ENCODE measurements at places on chromosomes 6 and 20. TPM values are rescaled to one million over a fixed set of nuclear protein-coding genes. Genes with fewer than 3 reads are reported as not detected.

Gene SAMD3
- polyA plus RNA-seq, result 1.2 TPM

- no peaks in the 10 kb centered on the region for H3K4me1 ChIP-seq
- no peak overlapping the region for H3K4me3 ChIP-seq
- H3K27ac ChIP-seq, result no peak overlapping the region
- DNase-seq, result no peak
Measured at GRCh38 chr20:24095756-24096155, 107.2 kb upstream of the GGTLC1 start.

DNA sequence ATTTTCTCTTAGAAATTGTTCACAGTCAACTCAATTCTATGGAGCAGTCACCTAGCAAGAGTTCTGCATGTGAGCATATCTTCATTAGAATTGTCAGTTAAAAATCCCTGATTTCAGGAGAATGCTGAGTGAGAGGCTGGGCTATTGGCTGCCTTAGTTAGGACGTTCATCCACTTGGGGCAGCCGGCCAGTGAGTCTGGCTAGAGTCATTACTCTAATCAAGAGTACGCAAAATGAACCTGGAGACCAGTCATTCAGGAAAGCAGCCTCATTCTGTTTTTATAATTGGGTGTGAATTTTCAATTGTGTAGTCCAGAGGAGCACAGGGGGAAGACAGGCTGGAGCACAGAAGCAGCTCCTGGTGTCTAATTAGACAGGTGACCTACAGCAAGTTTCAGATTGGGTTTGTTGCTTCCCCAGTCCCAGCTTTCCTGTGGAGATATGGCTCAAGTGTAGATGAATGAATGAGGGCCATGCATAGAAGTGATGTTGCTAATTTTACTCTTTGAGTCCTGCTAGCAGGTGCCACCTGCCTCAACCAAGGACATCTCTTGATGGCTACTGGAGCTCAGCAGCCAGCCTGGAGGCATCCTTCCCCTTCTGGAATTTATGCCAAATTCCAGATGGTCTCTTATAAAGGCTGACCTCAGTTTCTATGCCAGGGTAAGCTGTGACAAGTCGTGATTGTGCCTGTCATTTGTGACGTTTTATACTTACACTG, 265.7 kb downstream of the NKAIN2 start:
- H3K4me1 ChIP-seq, result no peaks in the 10 kb centered on the region
- DNase-seq, result no peak
- no peak overlapping the region for H3K4me3 ChIP-seq
- H3K27me3 ChIP-seq, result no peaks in the 10 kb centered on the region
- no peaks in the 10 kb centered on the region for H3K36me3 ChIP-seq

DNA sequence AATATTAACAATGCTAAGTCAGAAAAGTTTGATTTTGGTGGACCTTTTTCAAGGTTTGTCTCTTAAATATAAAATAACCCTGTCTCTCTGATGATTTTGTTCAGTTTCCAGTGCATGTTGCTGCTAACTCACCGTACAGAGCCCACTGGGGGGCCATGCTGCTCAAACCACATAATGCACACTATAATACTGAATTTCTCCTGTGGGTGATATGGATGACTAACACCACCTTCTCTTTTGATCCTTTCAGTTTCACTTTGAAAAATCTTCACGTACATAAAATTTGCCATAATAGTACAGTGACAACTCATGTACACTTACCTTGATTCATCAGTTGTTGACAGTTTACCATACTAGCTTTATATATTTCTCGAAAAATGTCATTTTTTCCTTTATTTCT, 506.6 kb upstream of the MAN1A1 start:
- H3K36me3 ChIP-seq, result no peaks in the 10 kb centered on the region
- DNase-seq, result no peak
- no peaks in the 10 kb centered on the region for H3K4me1 ChIP-seq
- no peaks in the 10 kb centered on the region for H3K27me3 ChIP-seq
- H3K27ac ChIP-seq, result no peak overlapping the region

- peaks cover 9% of the 10 kb centered on the region for H3K36me3 ChIP-seq
- no peak within 1 kb of the TSS for H3K27ac ChIP-seq
- no peak for DNase-seq
- H3K27me3 ChIP-seq, result peaks cover 53% of the 10 kb centered on the region
- H3K4me3 ChIP-seq, result peak within 1 kb of the TSS; percentile 31
Measured at GRCh38 chr20:63553933-63554290, at the start of gene FNDC11. TSS of gene FNDC11 (plus strand) at chr20:63554159. CDS start at chr20:63555664, 1,505 bp downstream.

Gene BPI
- polyA plus RNA-seq, result not detected

DNA sequence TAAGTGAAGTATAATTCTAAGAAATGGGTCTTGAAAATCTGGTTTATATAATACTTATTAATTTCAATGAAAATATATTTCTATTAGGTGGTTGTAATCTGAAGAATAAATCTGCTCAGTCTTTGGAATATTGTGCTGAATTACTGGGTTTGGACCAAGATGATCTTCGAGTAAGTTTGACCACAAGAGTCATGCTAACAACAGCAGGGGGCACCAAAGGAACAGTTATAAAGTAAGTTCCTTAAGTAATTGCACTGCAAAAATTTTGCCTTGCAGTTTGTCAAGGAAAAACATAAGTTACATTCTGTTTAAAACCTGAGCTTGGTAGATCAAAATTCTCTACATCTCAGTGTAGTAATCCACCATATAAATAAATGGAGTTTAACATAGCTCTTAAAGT, 106.0 kb downstream of the MYO6 start:
- peaks cover under 1% of the 10 kb centered on the region for H3K4me1 ChIP-seq
- no peaks in the 10 kb centered on the region for H3K36me3 ChIP-seq
- H3K27ac ChIP-seq, result no peak overlapping the region
- no peaks in the 10 kb centered on the region for H3K27me3 ChIP-seq
- no peak overlapping the region for H3K4me3 ChIP-seq

GRCh38 chr20:57594092-57594951, 25.9 kb downstream of the ZBP1 start:
- DNase-seq, result peak; percentile 74
- no peaks in the 10 kb centered on the region for H3K4me1 ChIP-seq
- H3K36me3 ChIP-seq, result no peaks in the 10 kb centered on the region
- no peaks in the 10 kb centered on the region for H3K27me3 ChIP-seq

DNA sequence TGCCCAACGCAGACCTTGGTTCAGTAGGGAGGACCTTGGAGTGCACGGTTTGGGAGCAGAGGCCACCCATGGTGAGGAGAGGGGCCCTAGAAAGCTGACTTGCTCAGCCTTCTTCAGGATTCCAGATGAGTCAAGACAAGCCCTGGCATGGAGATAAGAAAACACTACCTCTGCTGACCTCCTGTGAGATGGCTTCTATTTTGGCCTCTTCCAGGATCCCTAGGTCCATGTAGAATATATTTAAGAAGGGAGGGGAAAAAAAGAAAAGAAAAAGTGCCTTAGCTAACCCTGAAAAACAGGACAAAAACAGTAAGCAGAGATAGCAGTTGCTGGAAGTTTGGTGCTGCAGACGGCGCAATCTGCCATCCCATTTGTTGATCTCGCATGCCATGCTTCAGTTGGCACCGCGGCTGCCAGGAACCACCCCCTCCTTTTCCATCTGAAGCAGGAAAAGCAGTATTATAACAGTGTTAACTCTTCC, 100.0 kb downstream of the ARMC2 start:
- H3K27me3 ChIP-seq, result no peaks in the 10 kb centered on the region
- peaks cover 81% of the 10 kb centered on the region for H3K4me1 ChIP-seq
- H3K36me3 ChIP-seq, result no peaks in the 10 kb centered on the region
- peak overlapping the region; percentile 87 for H3K27ac ChIP-seq

Gene PTCRA
- polyA plus RNA-seq, result not detected

GRCh38 chr20:63552481-63553249, 1.3 kb upstream of the FNDC11 start:
- H3K4me3 ChIP-seq, result no peak overlapping the region
- no peak overlapping the region for H3K27ac ChIP-seq
- H3K4me1 ChIP-seq, result peaks cover 11% of the 10 kb centered on the region
- peaks cover 10% of the 10 kb centered on the region for H3K27me3 ChIP-seq

Gene SLC32A1
- polyA plus RNA-seq, result not detected

Data from sigmoid colon (tissue), 7 donors.